Stimulated activated CD8-positive, alpha-beta memory T cell treated with anti-CD3 and anti-CD28 coated beads, Interleukin-7, amount 100 ng/mL, for 4 hours (primary cell): ENCODE measurements at places on chromosomes 3 and 15.

DNA sequence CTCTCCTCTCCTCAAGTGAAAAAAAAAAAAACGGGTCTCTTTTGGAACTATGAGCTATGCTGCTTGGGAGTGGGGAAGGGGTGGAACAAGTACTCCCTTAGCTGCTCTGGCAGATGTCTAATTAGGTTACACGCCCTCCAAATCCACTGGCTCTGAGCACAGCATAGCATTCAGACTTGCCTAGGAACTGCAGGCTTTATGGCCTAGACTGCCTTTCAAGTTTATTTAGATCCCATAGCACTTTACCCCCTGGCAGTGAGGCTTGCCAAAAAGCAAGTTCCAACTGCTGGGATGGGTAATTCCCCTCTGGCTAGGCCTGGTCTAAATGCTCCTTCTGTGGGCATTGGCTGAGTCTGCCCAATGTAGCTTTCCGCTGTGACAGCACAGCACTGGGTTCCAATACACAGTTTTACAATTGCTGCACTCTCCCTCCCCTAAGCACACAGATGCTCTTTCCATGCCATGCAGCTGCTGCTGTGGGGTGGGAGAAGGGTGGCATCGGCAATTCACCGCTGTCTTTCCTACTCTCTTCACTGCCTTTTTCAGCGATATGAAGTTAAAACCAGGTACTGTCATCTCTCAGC, 152.8 kb downstream of the KCNAB1 start:
- no peak for DNase-seq

GRCh38 chr3:119311081-119311925, 17.1 kb downstream of the ARHGAP31 start:
- DNase-seq = no peak

- no peak for DNase-seq
These were observed 239.9 kb upstream of the ATP10A start for GRCh38 chr15:26103002-26103404.

GRCh38 chr15:66657185-66658020, 44.6 kb upstream of the SMAD6 start:
- DNase-seq = no peak

DNA sequence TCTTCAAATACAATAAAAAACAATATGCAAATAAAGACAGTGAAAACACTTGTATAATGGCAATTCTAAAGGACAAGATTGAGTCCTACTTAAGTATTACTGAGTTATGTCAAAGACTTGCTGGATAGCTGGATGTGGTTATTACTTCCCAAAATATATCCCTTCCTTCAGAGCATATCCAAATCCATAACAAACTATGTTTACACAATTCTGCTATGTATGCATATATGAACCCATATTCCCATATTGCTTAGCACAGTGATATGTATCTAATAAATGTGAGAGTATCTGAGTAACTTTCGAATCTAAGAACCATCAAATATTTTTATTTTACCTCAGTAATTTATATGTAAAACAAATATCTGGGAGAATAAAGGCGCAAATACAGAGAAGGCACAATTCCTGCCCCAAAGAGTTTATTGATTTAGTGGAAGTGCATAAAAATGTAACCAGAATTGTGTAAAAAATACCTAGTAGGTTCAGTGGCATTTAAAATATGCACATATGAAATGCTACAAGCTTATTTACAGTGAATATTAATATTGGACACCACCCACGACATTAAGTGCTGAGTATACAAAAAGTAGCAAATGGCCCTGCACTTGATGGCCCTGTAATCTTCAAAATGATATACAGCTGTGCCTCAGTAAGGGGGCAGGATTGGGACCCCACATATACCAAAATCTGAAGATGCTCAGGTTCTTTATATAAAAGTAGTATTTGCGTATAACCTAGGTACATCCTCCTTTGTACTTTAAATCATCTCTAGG, 37.1 kb downstream of the TMEM212 start:
- DNase-seq = no peak

DNA sequence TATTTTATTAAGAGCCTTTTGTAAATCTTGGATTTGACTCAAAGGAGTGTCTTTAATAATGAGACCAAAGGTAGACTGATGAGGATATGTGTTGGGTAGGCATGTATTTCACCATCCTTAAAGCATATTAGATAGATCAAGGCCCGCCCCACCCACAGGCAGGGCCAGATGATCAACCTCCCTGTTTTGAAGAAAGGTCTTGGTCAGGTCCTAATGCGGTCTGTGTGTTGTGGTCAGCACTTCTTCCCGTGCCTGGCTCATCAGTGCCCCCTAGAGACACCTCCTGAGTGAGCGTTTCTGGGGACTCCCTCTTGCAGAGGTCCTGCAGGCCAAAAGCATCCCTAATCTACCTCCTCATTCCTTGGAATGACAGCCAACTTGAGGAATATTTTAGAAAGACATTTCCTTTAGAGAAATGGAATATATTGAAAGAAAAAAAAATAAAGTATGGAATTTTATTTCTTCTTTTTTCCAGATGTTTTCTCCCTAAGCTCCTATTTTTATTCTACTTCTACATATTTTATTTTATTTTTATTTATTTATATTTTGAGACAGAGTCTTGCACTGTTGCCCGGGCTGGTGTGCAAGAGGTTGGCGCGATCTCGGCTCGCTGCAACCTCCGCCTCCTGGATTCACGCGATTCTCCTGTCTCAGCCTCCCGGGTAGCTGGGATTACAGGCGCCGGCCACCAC, 6.0 kb downstream of the TM4SF4 start:
- no peak for DNase-seq

DNA sequence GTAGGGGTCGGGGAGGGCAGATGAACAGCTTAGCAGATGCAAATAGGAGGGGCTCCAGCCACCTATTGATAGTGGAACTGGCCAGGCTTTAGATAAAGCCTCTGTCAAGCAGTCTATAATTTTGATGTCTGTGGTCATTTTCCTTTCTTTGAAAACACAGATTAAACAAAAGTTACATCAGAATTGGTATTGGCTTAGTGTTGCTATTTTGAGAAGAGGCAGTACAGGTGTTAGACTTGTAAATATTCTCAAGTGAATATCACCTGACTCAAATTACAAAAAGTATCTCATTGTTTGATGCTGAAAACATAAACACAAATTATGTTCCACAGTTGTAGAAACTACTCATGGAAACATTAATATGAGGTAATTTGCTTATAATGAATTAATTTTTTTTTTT, 18.1 kb downstream of the GHRL start:
- DNase-seq = no peak
